Liver (tissue), 10 donors: ENCODE measurements at places on chromosomes 6 and 20. TPM values are rescaled to one million over a fixed set of nuclear protein-coding genes. Genes with fewer than 3 reads are reported as not detected.

DNA sequence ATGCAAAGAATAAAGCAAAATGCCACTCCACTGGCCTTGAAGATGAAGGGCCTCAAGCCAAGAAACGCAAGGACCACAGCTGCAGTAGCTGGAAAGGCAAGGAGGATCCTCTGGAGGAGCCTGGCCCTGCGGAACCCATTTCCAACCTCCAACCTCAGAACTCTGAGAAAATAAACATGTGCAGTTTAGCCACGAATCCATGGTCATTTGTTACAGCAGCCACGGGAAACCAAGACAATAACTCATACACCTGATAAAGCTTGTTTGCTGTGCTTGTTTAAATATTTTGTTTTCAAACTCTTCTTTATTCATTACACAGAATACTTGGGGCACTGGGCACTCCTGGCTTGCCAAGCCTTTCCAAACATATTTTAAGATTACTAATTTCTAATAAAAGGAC is 10.4 kb downstream of the SERPINB6 start:
- no peak for DNase-seq
- H3K36me3 ChIP-seq = peaks cover 2% of the 10 kb centered on the region
- peaks cover 5% of the 10 kb centered on the region for H3K4me1 ChIP-seq
- no peak overlapping the region for H3K4me3 ChIP-seq
- H3K27me3 ChIP-seq = no peaks in the 10 kb centered on the region

GRCh38 chr20:43119720-43120119 is 70.0 kb downstream of the PTPRT start:
- no peaks in the 10 kb centered on the region for H3K4me1 ChIP-seq
- H3K27ac ChIP-seq = no peak overlapping the region
- no peak overlapping the region for H3K4me3 ChIP-seq
- no peak for DNase-seq
- peaks cover 2% of the 10 kb centered on the region for H3K27me3 ChIP-seq

DNA sequence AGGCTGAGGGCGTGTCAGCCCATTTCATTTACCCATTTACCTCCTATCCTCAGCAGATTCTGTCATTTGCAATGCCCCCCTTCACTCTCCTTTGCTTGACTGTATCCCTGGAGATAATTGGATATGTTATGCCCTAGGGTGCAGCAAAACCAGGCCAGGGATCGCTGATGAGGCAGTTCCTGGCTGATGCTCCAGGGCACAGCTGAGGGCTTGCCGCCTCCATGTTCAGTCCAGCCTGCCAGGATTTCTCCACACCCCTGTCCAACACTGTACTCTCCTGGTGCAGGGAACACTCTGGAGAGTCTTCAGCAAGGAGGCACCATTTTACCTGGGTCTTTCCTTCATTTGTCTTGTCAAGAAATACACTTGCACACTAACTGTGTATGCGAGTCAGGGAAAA is 532.1 kb upstream of the CHD6 start:
- H3K4me3 ChIP-seq = no peak overlapping the region
- H3K4me1 ChIP-seq = no peaks in the 10 kb centered on the region
- no peak overlapping the region for H3K27ac ChIP-seq
- H3K36me3 ChIP-seq = no peaks in the 10 kb centered on the region

- no peaks in the 10 kb centered on the region for H3K4me1 ChIP-seq
- H3K27ac ChIP-seq = no peak overlapping the region
- no peak for DNase-seq
- H3K36me3 ChIP-seq = no peaks in the 10 kb centered on the region
These were observed 94.0 kb upstream of the PHACTR1 start for GRCh38 chr6:12622566-12622965.

DNA sequence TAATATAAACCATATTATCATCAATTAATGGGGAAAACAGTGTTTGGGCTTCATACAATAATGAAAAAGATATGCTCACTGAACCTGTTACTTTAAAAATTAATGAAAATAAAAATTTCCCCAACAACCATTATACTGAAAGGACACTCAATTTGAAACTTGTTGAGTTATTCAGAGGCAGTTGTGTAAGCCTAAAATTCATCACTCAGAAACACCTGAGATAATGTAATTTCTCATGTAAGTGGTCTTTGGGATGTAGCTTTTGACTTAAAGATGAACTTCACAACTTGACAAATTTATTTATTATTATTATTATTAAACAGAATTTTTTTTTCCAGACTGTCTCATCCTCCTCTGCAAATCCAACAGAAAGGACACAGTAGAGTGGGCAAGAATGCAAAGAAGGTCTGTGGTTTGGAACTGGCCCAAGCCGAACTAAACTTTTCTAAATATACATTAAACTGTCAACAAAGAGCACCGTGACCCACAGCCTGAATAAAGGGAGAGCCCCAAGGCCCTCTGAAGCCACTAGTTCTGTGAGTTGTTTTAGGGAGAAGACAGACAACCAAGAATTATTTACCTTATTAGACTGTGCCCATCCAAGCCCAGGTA is 32.2 kb upstream of the HEY2 start:
- no peaks in the 10 kb centered on the region for H3K27me3 ChIP-seq
- no peak overlapping the region for H3K4me3 ChIP-seq
- H3K4me1 ChIP-seq = no peaks in the 10 kb centered on the region
- H3K27ac ChIP-seq = no peak overlapping the region
- H3K36me3 ChIP-seq = no peaks in the 10 kb centered on the region

DNA sequence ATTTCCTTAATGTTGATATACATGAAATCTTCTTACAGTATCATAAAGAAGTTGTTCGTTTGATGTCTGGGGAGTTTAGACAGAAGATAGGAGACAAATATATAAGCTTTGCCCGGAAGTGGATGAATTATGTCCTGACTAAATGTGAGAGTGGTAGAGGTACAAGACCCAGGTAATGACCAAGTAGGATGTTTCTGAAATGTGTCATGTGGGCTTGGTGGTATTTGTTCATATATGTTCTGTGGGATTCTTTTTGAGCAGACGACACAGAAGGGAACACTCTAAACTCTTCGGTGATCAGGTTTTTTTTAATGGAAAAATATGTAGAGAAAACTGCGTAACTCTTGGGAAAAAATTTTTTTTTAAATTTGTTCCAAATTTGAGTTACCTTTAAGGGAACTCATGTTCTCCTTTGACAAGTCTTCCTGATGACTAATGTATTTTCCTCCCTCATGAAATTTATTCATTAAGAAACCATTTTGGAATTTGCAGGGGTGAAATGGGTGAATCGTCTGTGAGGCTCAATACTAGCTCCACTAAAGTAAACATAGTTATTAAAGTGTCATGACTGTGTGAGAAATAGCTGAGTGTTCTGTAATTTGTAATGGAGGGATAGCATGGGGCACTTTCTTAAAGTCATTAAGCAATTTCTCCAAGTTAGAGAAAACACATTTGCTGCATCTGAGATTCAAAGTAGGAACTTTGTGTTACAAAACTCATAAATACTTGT is 100.6 kb downstream of the MAP3K4 start:
- no peak overlapping the region for H3K4me3 ChIP-seq
- no peaks in the 10 kb centered on the region for H3K4me1 ChIP-seq
- no peak overlapping the region for H3K27ac ChIP-seq
- H3K27me3 ChIP-seq = no peaks in the 10 kb centered on the region

DNA sequence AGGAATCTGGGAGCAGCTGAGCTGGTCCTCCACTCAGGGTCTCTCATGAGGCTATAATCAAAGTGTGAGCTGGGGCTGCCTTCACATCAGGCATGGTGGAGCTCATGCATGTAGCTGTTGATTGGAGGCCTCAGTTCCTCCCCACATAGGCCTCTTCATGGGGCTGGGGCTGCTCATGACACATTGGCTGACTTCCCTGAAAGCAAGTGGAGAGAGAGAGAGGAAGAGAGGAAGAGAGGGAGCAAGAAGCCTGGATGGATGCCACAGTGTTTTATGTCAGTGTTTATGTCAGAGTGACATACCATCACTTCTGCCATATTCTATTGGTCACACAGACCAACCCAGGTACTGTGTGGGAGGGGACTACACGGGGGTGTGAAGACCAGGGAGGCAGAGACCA is 43.8 kb downstream of the EYA2 start:
- H3K4me1 ChIP-seq = no peaks in the 10 kb centered on the region
- no peaks in the 10 kb centered on the region for H3K27me3 ChIP-seq
- DNase-seq = no peak
- H3K4me3 ChIP-seq = no peak overlapping the region
- no peak overlapping the region for H3K27ac ChIP-seq

- peaks cover 4% of the 10 kb centered on the region for H3K36me3 ChIP-seq
- no peaks in the 10 kb centered on the region for H3K4me1 ChIP-seq
- no peak for DNase-seq
- H3K27me3 ChIP-seq = no peaks in the 10 kb centered on the region
- no peak overlapping the region for H3K27ac ChIP-seq
These were observed 20.6 kb upstream of the FAM209A start for GRCh38 chr20:56503916-56504315.

GRCh38 chr20:57474816-57475215 is 50.1 kb downstream of the CTCFL start:
- no peaks in the 10 kb centered on the region for H3K36me3 ChIP-seq
- H3K4me3 ChIP-seq = no peak overlapping the region
- no peaks in the 10 kb centered on the region for H3K4me1 ChIP-seq
- no peak overlapping the region for H3K27ac ChIP-seq
- no peaks in the 10 kb centered on the region for H3K27me3 ChIP-seq

- no peak overlapping the region for H3K4me3 ChIP-seq
- peak overlapping the region; percentile 36 for H3K27ac ChIP-seq
- peaks cover 26% of the 10 kb centered on the region for H3K4me1 ChIP-seq
These were observed 44.6 kb upstream of the NT5E start for GRCh38 chr6:85405175-85405852.

- H3K4me1 ChIP-seq = peaks cover 30% of the 10 kb centered on the region
- peaks cover 21% of the 10 kb centered on the region for H3K27me3 ChIP-seq
- no peak for DNase-seq
- no peak overlapping the region for H3K27ac ChIP-seq
- no peaks in the 10 kb centered on the region for H3K36me3 ChIP-seq
These were observed 1.7 kb upstream of the NKX2-2 start for GRCh38 chr20:21515300-21516179.

GRCh38 chr6:111723412-111723970 is 117.8 kb upstream of the TRAF3IP2 start:
- DNase-seq = no peak
- no peak overlapping the region for H3K27ac ChIP-seq
- no peaks in the 10 kb centered on the region for H3K27me3 ChIP-seq
- no peaks in the 10 kb centered on the region for H3K36me3 ChIP-seq
- H3K4me3 ChIP-seq = no peak overlapping the region

GRCh38 chr6:80522576-80522975 is 416.1 kb downstream of the BCKDHB start:
- no peak overlapping the region for H3K27ac ChIP-seq
- no peaks in the 10 kb centered on the region for H3K27me3 ChIP-seq
- DNase-seq = no peak
- H3K36me3 ChIP-seq = no peaks in the 10 kb centered on the region
- H3K4me3 ChIP-seq = no peak overlapping the region

DNA sequence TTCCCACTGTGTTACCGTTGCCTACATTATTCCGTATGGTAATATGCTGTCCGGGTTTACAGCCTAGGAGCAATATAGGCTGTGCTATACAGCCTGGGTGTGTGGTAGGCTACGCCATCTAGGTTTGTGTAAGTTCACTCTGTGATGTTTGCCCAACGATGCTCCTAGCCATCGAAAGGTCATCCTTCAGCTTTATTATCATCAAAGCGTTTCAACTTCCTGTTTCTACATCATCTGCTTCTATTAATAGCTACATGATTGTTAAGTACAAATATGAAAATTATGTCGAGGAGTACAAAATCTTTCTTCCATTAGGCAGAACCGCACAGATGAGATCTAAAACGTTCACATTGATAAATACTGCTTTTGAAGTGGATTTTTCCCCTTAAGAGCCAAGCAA is 69.9 kb downstream of the PPP1R14C start:
- no peaks in the 10 kb centered on the region for H3K27me3 ChIP-seq
- no peak for DNase-seq
- no peak overlapping the region for H3K4me3 ChIP-seq

GRCh38 chr6:149263321-149263720 is 54.2 kb upstream of the TAB2 start:
- H3K27me3 ChIP-seq = no peaks in the 10 kb centered on the region
- no peaks in the 10 kb centered on the region for H3K4me1 ChIP-seq
- H3K4me3 ChIP-seq = no peak overlapping the region
- no peak for DNase-seq

GRCh38 chr6:148868314-148868713 is 121.5 kb downstream of the UST start:
- no peaks in the 10 kb centered on the region for H3K27me3 ChIP-seq
- no peak overlapping the region for H3K27ac ChIP-seq
- DNase-seq = no peak
- H3K4me1 ChIP-seq = no peaks in the 10 kb centered on the region
- H3K36me3 ChIP-seq = no peaks in the 10 kb centered on the region

DNA sequence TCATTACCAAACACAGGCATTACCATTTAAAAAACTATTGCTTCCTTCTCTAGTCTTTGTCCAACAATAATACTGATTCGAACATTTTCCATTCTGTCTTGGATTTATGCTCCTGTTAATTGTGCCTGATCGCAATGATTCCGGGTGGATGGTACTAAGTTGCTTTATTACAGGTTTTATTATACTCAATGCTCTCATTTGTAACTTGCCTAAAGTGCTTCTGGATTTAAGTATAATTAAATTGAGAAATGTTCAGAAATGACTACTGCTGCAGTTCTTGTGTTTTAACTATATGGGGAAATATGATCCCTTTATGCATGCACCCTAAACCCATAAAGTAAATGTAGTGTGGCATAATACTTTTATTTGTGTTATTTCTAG is 7.2 kb downstream of the TFAP2A start:
- H3K36me3 ChIP-seq = no peaks in the 10 kb centered on the region
- H3K27me3 ChIP-seq = peaks cover 3% of the 10 kb centered on the region
- DNase-seq = no peak
- no peak overlapping the region for H3K27ac ChIP-seq
- no peak overlapping the region for H3K4me3 ChIP-seq

DNA sequence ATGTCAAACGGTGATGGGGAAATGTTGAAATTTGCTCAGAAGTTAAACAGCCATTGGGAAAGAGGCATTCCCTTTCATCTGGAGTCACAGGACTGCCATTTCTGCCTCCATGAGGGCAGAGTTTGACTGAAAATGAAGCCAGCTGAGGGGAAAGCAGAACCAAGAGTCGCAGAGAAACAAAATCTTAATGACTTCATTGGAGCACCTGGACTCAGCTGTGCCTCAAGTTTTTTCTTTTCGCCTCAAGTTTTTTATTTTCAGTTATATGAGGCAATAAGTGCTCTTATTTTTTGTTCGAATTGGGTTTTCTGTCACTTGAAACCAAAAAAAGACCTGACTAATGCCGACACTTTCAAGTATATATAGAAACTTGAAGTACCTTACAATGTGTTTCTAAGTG is 161.3 kb downstream of the PKHD1 start:
- no peak for DNase-seq
- H3K36me3 ChIP-seq = no peaks in the 10 kb centered on the region
- no peaks in the 10 kb centered on the region for H3K4me1 ChIP-seq
- no peak overlapping the region for H3K4me3 ChIP-seq

DNA sequence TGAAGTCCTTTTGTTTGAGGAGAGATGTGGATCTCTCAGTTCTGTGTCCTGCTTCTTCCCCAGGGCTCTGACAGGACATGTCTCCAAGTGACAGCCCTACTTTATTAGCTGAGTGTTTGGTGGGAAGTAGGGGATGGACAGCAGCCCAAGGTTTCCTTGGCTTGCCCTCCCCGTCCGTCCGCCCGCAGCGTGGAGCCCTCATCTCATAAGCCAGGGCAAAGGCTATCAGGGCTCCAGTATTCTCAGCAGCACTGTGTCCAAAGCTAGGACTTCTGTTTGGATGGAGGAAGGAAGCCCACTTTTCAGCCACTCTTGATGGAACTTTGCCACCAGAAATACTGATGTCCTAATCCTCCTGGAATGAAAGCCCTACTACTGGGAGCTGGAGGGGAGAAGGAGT is 13.6 kb downstream of the CDC5L start:
- no peaks in the 10 kb centered on the region for H3K36me3 ChIP-seq
- H3K27me3 ChIP-seq = no peaks in the 10 kb centered on the region
- no peak overlapping the region for H3K4me3 ChIP-seq
- peaks cover 32% of the 10 kb centered on the region for H3K4me1 ChIP-seq

FGD2 gene
- 4.6 TPM for polyA plus RNA-seq

SYNE1 gene
- polyA plus RNA-seq = 15.5 TPM

ATG5 gene
- 10.0 TPM for polyA plus RNA-seq

PCK1 gene
- polyA plus RNA-seq = 265 TPM

KCNK17 gene
- 0.63 TPM for polyA plus RNA-seq
